T-helper 2 cell treated with Interferon-gamma antibody and Interleukin-4, amounts not matched to agents 100 ng/mL and 5 ng/mL, for 36 hours (primary cell): ENCODE measurements at places on chromosomes 11 and 22. TPM values are rescaled to one million over a fixed set of nuclear protein-coding genes. Genes with fewer than 3 reads are reported as not detected.

The MUC2 gene
- not detected in 2 replicates for total RNA-seq

The SLC7A4 gene
- not detected in 2 replicates for total RNA-seq

The TPH1 gene
- total RNA-seq, result 0.39 TPM in 2 replicates

The MS4A6E gene
- not detected in 2 replicates for total RNA-seq

The C11orf54 gene
- total RNA-seq, result 21.7 and 22.5 TPM in 2 replicates

The CARD18 gene
- total RNA-seq, result not detected in 2 replicates

The FGF4 gene
- total RNA-seq, result not detected in 2 replicates

The CNTN5 gene
- total RNA-seq, result not detected in 2 replicates

The KRTAP5-8 gene
- total RNA-seq, result 0.16 TPM in 1 of 2 replicates, not detected in the other

The AGBL2 gene
- 5.1 and 5.2 TPM in 2 replicates for total RNA-seq

The PDE3B gene
- total RNA-seq, result 100 and 103 TPM in 2 replicates

The PTPN5 gene
- not detected in 2 replicates for total RNA-seq

The JHY gene
- 2.4 and 2.5 TPM in 2 replicates for total RNA-seq

The TEF gene
- total RNA-seq, result 3.0 and 3.3 TPM in 2 replicates

The MIAT gene
- total RNA-seq, result 47.8 and 50.1 TPM in 2 replicates

The SLC25A45 gene
- total RNA-seq, result 25.6 and 26.3 TPM in 2 replicates

The NLRP10 gene
- total RNA-seq, result not detected in 2 replicates

The EXPH5 gene
- total RNA-seq, result 0.84 and 0.89 TPM in 2 replicates

The C11orf65 gene
- total RNA-seq, result 0.20 and 0.39 TPM in 2 replicates

The OR52E8 gene
- not detected in 2 replicates for total RNA-seq

The ZBTB3 gene
- 12.9 and 13.9 TPM in 2 replicates for total RNA-seq

The CHRM4 gene
- 0.25 and 0.27 TPM in 2 replicates for total RNA-seq

The IGSF22 gene
- 0.05 and 0.48 TPM in 2 replicates for total RNA-seq

The HPX gene
- 0.18 and 0.36 TPM in 2 replicates for total RNA-seq

The HMOX1 gene
- 0.61 and 1.2 TPM in 2 replicates for total RNA-seq

The RPS3 gene
- 3,452 and 3,478 TPM in 2 replicates for total RNA-seq

The FAM83F gene
- total RNA-seq, result 0.02 TPM in 1 of 2 replicates, not detected in the other

The PATE3 gene
- not detected in 2 replicates for total RNA-seq

The SCGB1A1 gene
- not detected in 2 replicates for total RNA-seq

The GGT1 gene
- 47.1 and 47.3 TPM in 2 replicates for total RNA-seq

The LRRC74B gene
- not detected in 2 replicates for total RNA-seq

The BRD1 gene
- total RNA-seq, result 46.6 and 48.1 TPM in 2 replicates

The LINC01488 gene
- total RNA-seq, result not detected in 2 replicates

The MIF gene
- total RNA-seq, result 1,011 TPM in 2 replicates

The CCDC87 gene
- total RNA-seq, result 0.07 and 0.11 TPM in 2 replicates

The OR2AT4 gene
- not detected in 2 replicates for total RNA-seq
